ENCODE measurements at places on chromosomes 3 and 15.
A peak's percentile ranks its signal among the peaks of the same experiment; 100 is the strongest.

- DNase-seq: no peak
Observed at GRCh38 chr3:157794771-157795170, 291.6 kb upstream of the VEPH1 start.

DNA sequence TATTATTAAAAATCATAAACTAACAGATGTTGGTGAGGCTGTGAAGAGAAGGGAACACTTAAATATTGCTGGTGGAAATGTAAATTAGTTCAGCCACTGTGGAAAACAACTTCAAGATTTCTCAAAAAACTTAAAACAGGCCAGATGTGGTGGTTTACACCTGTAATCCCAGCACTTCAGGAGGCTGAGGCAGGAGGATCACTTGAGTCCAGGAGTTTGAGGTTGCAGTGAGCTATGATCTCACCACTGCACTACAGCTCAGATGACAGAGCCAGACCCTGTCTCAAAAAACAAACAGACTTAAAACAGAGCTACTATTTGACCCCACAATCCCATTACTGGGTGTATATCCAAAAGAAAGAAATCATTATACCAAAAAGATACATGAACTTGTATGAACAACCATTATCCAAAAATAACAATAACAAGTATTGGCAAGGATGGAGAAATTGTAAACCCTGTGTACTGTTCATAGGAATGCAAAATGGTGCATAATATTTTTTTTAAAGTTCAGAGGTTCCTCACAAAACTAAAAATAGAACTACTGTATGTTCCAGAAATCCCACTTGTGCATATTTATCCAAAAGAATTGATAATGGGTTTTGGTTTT lies 25.5 kb downstream of the ZNF148 start:
- no peak for DNase-seq

- DNase-seq: no peak
Observed at GRCh38 chr3:153980252-153980590, 141.0 kb upstream of the ARHGEF26 start.

GRCh38 chr3:127914584-127914983 lies 448 bp upstream of the KBTBD12 start:
- no peak for DNase-seq

- DNase-seq: no peak
Observed at GRCh38 chr3:12279591-12280326, 9.1 kb upstream of the PPARG start.

DNA sequence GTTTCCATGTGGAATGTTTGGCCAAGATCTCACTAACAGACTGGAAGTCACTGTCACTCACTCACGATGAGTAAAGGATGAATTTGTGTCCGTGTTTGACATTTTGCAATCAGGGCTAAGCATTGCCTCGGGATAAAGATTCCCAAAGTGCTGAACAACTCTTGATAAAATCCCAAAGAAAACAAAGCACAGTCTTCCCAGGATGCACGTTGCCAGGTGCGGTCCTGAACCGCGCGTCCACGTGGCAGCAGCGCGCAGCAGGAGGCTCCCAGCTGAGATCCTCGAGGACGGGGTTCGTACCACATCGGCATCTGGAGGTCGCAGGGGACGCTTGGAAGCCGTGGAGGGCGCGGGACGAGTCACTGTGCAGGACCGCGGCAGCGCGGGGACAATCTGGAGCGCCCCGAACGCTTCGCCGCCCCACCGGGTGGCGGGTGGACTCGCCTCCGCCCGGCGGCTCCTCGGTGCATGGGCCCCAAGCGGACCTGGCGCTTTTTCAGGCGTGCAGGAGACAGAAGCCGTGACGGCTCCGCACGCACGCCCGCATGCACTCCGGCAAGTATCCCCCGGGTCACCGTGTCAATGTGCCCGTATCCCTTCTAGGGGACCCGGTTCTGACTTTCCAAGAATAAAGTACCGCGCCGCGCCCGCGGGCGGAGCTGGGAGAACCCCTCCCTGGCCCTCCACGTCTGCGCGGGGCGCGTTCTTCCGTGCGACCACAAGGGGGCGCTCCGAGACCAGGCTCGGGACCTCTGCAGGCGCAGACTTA lies 17.7 kb downstream of the CPN2 start:
- no peak for DNase-seq

DNA sequence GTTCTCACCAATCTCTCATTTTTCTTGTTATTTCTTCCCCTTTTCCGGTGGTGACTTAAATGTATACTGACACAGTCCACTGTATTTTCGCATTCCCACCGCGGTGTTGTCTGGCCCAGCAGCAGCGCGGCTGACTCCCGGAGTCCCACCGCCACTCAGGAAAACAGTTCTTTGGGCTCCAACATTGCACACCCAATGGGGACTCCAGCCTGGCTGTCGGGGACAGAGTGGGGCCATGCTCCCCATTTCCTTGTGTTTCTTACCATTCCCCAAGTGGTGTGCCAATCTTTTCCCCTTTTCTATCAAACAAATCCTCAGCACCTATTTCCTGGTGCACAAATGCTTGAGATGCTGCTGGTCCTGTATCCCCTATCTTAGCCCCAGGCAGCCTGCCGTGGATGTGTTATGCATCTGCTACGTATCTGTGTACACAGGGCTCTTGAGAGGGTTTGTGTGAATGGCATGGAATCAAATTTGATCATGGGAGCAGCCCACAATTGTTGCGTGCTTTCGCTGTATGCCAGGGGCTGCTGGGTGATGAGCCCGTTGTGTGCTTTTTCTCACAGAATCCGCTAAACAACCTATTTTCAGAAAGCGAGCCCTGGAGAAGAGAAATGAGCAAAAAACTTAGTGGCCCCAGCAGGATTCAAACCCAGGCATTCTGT lies 219.1 kb upstream of the RGMA start:
- DNase-seq: no peak

- no peak for DNase-seq
Observed at GRCh38 chr3:39396690-39397089, 9.8 kb upstream of the RPSA start.

DNA sequence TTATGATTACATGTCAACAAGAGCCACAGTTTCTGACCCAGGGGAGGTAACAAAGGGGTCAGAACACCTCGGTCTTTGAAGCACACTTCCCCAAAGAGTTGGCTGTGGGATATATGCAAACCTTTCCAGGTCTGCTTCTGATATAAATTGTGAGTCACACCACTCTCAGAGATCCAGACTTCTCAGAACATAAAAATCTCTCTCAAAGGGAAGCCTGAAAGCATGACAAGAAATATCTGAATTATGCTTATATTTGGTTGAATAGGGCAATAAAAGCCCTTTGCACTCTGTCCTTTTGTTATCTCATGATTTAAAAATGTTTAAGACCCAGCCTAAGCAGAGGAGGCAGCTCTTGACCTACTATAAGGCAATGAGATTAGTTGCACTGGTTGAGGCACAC lies 56.8 kb downstream of the MYH15 start:
- DNase-seq: no peak

DNA sequence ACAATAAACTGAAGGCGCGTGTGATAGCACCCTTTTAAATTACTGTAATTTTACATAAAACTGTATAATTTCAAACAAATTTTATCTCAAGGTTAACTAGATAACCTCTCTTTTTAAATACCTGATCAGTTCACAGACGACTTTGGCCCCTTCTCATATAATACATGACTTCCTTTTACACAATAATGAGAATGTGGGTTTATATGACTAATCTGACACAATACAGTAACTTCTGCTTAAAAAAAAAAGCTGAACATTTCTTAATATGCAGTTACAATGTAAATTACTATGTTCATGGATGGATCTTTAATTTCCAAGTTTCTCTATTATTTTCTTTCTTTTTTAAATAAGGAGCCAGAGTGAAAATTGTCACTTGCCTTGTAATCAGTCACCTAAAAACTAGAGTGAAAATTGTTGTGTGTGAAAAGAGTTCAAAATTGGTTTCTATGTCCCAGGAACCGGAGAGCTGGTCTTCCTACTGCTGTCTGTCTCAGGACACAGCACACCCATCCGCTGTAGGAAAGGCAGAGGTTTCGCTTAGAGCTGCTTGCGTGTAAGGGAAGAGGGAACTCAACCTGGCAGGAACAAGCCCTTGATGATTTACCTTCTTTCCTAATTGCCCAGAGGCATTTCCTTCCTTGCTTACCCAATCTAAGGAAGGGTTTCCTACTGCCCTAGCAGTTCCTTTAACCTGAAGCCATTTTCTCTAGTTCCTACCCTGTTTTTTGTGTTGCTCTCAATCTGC lies 33.3 kb downstream of the PLD1 start:
- no peak for DNase-seq

- no peak for DNase-seq
Observed at GRCh38 chr3:58178528-58179234, 32.1 kb downstream of the DNASE1L3 start.

DNA sequence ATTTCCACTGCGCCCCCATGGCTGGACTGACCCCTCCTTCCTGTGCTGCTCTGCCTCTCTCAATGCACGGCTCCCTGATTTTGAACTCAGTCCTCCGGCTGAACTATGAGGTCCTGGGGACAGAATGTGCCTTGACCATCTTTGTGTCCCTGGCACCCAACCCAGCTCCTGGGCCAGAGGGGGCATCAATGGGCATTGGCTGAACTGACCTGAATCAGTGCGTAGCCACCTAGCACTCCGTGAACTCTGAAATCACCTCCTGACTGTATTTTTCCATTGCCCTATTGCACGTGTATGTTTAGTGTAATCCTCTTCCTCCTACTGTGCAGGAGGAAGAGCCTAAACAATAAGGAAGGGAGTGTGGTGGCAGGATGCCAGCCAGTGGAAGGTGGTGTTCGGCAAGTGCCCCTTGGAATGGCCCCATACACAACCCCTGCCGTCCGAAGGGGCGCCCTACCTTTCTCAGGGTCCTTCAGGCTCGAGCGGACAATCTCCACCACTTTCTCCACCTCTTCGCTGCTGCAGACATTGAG lies 33.5 kb downstream of the BDH1 start:
- no peak for DNase-seq

GRCh38 chr3:46632792-46633191 lies 20.5 kb downstream of the FAM240A start:
- DNase-seq: no peak

DNA sequence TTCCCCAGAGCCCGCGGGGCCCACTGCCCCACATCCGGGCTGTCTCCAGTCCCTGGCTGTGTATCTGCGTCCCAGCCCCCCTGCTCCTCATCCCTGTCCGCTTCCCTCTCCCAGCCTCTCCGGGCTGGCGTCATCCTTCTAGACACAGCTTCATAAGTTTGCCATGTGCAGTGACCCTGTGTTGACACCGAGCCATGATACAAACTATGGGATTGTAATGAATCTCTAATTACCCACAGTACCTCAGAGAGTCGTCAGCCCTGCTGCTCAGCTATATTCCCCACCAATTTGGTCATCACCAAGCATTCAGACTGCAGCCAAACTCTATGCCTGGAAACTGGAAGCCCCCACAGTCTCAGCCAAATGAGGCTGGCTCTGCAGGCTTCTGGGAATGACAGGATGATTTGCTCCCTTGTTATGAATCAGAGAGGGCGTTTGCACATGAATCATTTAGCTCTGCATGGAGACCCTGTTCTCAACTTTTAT lies 466.1 kb upstream of the ATP11B start:
- DNase-seq: no peak

GRCh38 chr15:69402816-69403215 lies 11.3 kb upstream of the KIF23 start:
- no peak for DNase-seq

- no peak for DNase-seq
Observed at GRCh38 chr3:153762411-153763235, 358.6 kb upstream of the ARHGEF26 start.

- no peak for DNase-seq
Observed at GRCh38 chr3:144128108-144128892, 156.7 kb downstream of the DIPK2A start.

DNA sequence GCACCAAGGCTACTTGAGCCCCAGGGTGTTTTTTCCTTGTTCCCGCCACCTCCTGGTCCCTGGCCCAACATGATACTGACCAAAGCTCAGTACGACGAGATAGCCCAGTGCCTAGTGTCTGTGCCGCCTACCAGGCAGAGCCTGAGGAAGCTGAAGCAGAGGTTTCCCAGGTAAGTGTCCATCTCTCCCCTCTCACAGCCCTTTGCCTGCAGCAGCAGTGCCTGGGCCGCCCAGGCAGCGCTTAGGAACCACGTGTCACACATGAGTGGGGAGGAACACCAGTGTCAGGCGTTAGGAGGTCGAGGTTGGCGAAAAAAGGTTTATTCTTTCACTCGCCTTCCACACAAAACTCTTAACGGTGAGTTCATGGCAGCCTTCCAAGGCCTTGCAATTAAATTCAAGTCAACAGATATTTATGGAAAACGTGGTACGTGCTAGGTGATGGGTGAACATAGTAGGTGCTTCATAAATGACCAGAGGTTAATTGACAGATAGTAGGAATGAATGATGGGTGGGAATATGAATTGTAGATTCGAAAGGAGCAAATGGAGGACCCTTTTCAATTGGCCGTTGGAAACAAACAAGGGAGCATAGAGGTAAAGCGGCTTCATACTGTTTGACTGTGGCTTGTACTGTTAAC lies 486 bp downstream of the CDIN1 start:
- no peak for DNase-seq

DNA sequence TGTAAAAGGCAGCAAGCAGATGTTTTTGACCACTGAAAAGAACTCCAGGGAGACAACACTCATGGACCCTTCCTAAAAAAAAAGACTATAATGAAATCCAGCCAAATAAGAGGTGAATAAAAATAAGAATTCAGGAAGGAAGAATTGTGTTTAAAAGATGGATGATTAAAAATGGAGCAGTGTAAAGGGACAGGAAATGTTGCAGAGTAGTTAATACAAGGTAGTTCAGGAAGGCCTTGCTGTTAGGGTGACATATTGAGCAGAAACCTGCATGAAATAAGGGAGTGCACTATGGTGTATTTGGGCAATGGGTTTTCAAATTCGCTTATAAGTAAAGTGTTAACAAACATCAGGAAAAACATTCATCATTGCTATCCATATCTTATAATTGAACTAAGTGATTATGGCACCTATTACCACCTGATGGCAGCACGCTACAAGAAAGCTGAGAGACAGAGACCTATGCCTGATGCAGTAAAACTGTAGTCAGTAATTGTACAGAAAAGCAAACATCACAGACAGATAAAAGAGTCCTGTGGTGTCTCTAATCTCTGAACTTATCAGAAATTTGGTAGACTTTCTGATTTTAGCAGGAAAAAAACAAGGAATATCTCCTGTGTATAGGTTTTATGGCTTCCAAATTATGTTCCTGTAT lies 5.8 kb upstream of the DBR1 start:
- DNase-seq: peak; percentile 42

DNA sequence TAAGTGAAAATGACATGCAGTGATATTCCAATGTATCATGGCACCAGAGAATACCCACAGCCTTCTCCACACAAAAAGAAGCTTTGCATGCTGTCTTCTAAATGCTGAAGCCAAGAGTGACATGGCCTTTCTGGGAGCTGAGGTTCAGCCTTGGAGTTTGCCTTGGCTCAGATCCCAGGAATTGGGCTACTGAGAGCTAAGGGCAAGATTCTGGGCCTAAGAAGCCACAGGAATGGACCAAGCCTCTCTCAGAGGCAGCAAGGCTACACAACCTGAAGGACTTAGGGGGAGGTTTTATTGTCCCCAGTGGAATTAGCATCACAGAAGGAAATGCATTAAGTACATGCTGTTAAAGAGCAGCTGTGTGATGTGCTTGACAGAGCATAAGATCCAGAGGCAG lies 1078.5 kb downstream of the TUSC7 start:
- DNase-seq: no peak
